ENCODE measurements at places on chromosomes 5 and 9.
A peak's percentile ranks its signal among the peaks of the same experiment; 100 is the strongest.

DNA sequence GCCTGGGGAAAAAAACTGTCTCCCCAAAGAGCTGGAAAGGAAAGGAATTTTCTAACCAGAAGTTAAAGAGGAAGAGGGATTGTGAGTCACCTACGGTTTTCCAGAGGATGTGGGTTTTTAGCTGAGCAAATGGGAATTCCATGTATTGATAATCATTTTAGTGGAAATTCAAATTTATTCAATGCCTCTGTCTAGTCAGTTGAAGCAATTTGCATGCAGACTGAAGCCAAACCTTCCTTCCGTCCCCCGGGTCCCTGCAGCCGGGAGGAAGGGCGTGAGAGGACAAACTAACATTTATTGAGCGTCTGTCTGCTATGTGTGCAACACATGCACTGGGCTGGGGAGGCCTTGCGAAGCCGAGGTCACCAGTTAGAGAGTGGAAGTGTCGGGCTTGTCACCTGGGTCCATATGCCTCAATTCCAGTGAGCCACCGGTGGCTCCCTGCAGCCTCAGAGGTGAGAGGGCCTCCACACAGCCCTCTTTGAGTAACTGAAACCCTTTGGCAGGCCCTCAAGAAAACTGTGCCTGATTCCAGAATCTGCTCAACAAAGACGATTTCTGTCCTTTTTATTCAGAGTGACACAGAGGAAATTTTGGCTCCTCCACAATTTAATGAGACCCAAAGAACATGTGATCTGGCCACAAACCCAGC lies 70.3 kb downstream of the COL27A1 start:
- DNase-seq, result no peak

GRCh38 chr9:2260417-2261306 lies 245.5 kb downstream of the SMARCA2 start:
- DNase-seq, result no peak

GRCh38 chr9:102867488-102867887 lies 127.6 kb upstream of the CYLC2 start:
- no peak for DNase-seq

GRCh38 chr9:22142671-22143070 lies 133.6 kb upstream of the CDKN2B start:
- DNase-seq, result no peak

DNA sequence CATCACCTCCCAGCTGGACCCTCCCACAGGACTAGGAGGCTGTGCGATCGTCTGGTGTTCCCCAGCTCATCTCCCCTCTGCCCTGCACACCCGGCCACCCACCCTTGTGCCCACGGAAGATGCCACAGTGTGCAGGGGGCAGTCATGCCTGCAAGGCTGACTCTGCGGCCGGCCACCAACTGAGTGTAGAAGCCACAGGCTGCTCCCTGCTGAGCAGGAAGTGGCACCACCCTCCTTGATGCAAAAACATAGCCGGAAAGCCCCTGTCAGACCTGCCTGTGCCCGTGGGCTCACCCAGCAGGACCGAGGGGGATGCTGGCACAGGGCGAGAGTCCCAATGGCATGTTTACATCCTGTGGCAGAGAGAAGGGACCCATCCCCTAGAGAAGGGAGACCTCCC lies 40.3 kb upstream of the SLC12A7 start:
- DNase-seq, result no peak

- no peak for DNase-seq
Measured at GRCh38 chr9:132690696-132691095, 20.4 kb downstream of the GTF3C4 start.

DNA sequence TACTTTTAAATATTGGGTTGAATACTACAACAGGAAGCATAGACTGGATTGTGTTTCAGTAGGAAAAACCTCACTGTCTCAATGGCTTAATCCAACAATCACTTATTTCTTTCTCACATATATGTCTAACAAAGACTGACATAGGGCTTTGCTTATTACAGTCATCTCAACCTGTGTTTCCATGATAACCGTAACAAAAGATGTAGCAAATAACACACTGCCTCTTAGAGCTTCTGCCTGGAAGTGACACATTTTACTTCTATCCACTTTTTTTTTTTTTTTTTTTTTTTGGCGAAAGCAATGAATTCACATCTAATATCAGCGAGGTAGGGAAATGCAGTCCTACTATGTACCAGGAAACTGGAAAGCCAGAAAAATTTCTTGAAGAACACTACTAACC lies 204.9 kb upstream of the CDKN2B start:
- DNase-seq, result no peak

DNA sequence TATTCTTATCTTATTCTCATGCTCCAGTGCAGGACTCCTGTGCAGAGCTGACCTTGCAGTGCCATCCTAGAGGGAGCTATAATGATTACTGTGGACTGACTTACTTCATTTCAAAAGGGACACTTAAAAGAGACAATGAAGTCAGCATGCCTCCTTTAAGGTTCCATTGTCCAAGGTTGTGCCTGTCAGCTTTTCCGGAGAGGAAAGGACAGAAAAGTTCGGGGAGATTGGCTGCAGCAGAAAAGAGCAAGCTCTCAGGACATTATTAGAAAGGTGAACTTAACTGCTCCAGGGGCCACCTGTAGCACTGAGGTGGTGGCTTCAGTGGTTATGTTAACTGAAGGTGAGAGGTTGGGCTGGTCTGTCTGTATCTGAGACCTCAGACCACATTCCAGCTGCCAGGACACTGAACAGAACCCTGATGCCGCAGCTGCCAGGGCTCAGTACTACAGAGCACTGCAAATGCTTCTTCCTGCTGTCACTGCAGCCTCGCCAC lies 112.9 kb downstream of the ST8SIA4 start:
- peak; percentile 74 for DNase-seq

DNA sequence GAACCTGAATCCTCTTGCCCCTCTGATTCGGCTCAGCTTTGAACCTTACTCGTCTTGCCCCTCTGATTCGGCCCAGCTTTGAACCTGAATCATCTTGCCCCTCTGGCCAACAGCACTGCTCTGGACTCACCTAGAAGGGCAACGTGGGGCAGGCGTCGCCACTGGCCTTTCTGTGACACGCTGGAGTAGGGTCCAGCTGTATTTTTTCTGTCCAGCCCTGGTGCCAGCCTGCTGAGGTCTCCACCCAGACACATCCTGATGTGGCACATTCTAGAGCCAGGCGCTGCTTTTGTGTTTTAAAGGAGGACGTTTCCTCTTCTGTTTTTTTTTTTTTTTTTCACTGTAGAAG lies 15.2 kb upstream of the CPEB4 start:
- DNase-seq, result no peak

- DNase-seq, result no peak
Measured at GRCh38 chr9:114390952-114391351, 3.2 kb upstream of the AKNA start.

DNA sequence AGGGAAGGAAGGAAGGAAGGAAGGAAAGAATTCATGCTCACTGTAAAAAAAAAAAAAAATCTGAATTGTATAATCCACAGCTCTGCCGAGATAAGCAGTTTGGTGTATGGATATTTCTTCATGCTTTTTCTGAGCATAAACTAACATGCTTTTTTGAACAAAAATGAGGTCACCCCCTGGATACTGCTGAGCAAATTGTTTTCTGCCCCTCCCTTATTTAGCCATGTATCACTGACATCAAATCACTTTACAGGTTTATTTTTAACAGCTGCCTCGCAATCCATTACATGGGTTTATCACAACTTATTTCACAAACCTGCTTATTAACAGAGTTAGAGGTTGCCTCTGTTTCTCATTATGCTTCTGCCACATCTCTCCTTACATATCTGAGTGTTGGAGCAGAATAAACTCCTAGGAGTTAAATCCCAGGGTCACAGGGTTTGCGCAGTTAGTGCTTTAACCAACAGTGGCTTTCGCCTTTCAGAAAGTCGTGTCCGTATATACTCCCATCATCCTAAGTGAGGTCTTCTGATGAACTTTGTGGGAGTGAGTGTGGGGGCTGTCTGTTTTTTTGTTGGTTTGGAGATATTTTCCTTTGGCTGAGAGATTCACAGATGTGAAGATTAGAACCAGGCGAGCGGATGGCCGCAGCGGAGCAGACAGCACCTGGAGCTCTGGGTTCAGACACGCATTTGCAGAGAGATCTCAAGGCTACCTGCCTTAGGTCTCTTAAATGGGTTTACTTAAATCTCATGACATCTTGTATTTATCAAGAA lies 57.7 kb downstream of the AK8 start:
- no peak for DNase-seq

- DNase-seq, result no peak
Measured at GRCh38 chr9:134214386-134214765, 50.0 kb upstream of the RNU6ATAC start.

GRCh38 chr5:36147681-36148080 lies 4.0 kb downstream of the LMBRD2 start:
- DNase-seq, result no peak

DNA sequence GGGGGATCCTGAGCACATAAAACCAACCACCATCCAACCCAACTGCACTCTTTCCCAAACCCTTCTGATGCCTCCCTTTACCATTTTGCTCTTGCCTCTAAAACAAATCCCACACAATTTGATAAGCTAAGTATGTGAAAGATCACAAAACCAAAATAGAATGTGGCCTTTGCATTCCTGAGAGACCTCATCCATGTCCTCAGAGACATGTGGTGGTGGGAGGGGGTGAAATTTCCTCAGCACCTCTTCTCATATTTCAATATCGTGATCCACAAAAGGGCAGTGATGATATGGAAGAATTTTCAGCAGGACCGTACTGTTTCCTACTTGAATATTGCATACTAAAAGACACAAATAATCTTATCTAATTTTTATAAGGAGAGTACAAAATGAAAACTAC lies 423.3 kb downstream of the TLE1 start:
- DNase-seq, result no peak

DNA sequence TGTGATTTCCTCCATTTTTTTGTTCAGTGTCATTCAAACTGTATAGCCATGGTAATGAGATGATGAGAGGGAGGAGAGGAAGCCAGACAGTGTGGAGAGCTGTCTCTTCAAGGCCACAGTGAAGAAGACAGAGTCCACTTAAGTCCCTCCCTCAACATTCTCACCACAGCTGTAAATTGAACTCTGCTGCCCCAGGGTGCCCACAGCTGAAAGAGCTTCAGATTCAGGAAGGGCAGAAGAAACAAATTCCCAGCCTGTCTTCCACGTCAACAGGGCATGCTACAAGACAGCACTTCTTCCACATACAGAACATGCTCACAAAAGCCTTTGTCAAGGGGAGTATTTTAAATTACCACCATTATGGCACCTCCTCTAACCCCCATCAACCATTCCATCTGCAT lies 100.4 kb downstream of the KLHL3 start:
- DNase-seq, result no peak

DNA sequence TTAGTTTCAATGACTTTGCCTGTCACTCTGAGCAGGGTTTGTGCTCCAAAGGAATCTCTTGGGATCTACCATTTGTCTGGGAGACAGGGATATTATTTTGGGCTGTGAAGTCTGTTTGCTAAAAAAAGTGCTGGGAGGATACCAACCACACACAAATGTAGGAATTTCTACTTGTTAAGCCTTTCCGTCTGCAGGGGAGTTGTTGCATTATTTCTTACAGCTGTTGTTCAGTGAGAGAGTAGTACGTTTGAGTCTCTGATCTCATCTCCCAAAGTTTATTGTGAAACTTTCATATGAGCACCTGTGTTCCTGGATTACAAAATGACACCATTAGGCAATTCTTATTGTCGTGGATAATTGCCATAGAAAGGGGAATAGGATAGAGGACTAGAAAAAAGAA lies 78.3 kb upstream of the SEMA6A start:
- DNase-seq, result no peak

DNA sequence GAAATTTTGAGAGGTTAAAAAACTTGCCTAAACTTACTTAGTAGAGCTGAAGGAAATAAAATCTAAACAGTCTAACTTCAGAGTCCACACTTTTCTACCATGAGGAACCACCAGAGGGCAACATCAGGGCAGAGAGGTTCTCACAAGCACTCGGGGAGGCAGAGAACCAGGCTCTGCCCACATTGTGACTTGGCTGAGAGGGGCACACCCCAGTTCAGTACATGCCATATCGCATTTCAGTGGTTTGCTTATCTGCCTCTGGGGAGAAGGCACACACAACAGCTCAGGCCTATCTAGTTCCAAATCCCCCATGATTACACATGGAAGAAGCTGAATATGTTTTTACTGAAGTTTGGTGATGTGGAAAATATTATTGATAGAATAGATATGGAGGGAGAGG lies 49.2 kb downstream of the EQTN start:
- peak; percentile 11 for DNase-seq

DNA sequence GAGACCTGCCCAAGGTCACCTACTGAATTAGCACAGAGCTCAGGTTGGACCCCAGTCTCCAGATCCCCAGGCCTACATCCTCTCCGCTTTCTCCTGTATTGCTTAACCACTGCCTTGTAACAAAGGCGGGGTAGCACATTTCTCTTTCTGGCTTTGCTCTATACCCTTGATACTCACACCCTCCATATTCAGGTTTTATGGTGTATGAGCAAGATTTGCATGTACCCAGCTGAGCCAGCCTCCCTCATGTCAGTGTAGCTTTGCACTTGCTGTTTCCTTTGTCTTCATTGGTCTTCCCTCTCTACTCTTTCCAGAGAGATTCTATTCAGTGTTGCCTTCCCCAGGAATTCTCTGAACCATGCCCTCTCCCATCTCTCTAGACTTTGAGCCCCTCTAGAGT lies 19.6 kb upstream of the ZCCHC7 start:
- DNase-seq, result no peak

DNA sequence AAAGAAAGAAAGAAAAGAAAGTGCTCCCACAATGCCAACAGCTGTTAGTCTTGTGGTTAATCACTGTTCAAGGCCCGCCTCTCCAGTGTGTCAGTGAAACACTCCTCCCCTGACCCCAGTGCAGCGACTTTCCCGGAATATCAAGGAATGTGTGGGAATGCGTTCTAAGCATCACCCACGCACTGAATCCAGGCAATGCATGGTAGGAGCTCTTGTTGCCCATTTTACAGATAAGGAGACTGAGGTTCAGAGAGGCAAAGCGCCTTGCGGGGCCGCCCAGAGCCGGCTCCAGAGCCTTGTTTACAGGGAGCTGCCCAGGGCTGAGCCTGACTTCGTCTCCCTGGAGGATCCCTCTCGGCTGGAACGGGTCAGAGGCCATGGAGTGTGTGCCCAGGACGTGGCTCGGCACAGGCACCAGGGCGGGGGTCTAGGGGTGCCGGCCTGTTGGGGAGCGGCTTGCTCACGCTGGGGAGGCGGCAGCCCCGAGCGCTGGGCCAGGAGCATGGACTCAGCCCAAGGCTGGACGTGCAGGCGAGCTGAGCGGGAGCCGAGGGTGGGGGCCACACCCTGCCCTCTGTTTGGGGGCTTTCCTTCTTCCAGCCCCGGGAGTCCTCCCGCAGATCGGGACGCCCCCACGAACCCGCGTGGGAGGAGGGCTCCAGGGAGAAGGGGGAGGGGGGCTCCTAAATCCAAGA lies 823 bp downstream of the ST6GALNAC6 start:
- DNase-seq, result no peak

- no peak for DNase-seq
Measured at GRCh38 chr9:26163931-26164330, 485.7 kb upstream of the TUSC1 start.

- DNase-seq, result peak; percentile 10
Measured at GRCh38 chr9:97628668-97629067, 4.5 kb downstream of the TSTD2 start.

GRCh38 chr9:112015149-112015548 lies 118.5 kb downstream of the UGCG start:
- no peak for DNase-seq

All from DND-41 (cell line).